ENCODE measurements at places on chromosomes 3 and 15. TPM values are rescaled to one million over a fixed set of nuclear protein-coding genes. Genes with fewer than 3 reads are reported as not detected.

- no peak for DNase-seq
These were observed 585 bp downstream of the CSK start for GRCh38 chr15:74782259-74783071.

DNA sequence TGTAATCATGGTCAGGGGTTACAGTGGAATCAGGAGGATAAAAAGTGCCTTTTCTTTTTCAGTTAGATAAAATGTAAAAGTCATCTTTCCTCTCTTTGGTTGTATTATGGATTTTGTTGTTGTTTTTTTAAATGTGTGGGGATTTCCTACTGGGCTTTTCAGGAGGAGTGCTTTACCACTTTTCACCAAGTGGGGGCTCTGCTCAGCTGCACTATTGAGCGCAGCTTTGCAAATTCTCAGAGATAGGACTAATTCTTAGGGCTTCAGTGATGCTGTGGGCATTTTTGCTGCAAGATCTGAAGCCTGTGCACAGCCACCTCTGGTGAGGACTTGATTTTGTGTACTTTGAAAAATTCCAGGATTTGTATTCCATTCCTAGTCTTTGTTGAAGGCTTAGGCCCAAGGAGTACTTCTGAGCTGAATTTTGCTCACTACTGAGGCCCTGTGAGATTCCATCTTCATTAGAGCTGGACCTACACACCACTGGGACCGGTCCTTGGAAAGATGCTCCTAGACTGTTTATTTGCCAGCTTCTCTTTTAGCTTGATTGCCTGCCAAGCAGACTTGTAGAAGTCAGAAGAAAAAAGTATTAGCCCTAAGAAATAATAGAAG is 7.5 kb downstream of the GNB5 start:
- no peak for DNase-seq

Gene DLEC1
- total RNA-seq: 2.0 TPM

Gene STAC
- total RNA-seq: 3.0 TPM

- no peak for DNase-seq
These were observed 738 bp downstream of the COMMD2 start for GRCh38 chr3:149751551-149751950.

Gene HYKK
- total RNA-seq: 3.1 TPM

DNA sequence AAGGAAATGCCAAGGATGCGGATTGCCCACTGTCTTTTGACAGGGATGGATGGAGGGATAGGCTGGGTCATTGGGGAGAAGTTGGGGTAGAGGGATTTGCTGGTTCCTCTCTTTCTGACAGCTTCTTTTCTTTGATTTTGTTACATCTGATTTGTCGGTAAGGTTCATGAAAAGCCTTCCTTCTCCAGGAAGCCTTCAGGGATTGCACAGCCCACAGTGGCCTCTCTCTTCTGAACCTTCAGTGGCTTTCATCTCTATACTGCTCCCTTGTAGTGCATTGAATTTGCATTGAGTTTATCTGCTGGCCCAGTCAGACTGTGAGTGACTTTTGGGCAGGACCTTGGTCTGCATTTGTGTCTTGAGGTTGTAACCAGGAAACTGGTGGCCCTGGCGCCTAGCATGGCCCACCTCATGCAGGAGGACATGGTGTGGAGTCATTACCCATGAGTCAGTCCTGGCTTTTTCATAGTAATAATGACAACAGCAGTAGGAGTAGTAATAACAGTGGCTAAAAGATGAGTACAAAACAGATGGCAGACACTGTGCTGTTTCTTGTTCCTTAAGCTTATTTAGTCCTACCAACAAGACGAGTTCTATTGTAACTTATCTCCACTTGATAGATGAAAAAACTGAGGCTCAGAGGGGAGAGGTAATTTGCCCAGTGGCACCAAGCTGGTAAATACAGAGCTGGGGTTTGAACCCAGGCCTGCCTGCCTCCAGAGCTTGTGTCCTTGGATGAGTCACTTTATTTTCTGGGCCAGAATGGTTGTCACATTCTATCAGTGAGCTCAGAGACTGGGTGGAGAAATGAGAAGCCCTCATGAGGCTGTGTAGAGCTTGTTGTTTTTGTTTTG is 28.4 kb downstream of the SMAD6 start:
- no peak for DNase-seq

DNA sequence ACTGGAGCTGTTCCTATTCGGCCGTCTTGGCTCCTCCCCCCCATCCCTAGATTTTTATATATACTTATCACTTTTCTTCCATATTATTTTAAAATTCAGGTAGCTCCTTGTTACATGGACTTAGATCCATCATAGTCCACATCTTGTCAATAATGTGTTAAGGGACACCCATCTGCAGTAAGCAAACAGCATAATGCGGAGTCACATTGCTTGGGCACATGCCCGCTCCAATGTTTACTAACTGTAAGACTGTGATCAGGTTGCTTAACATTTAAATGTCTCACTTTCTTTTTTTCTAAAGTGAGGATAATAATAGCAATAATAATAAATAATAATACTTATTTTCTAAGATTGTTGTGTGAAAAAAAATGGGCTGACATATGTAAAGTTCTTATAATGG is 303.2 kb upstream of the SOX14 start:
- DNase-seq: no peak

Gene GOLGA8J
- total RNA-seq: not detected

- no peak for DNase-seq
These were observed 11.2 kb upstream of the SUMF1 start for GRCh38 chr3:4478261-4478660.

Gene SLC24A5
- total RNA-seq: not detected

GRCh38 chr3:40103829-40104228 is 205.7 kb upstream of the EIF1B start:
- no peak for DNase-seq

Data from H9 (cell line).